Activated T-cell treated with anti-CD3 and anti-CD28 coated beads for 1 hour (primary cell): ENCODE measurements at places on chromosomes 1 and 21.

GRCh38 chr1:35222322-35223083 lies 29.6 kb upstream of the SFPQ start:
- DNase-seq, result no peak

DNA sequence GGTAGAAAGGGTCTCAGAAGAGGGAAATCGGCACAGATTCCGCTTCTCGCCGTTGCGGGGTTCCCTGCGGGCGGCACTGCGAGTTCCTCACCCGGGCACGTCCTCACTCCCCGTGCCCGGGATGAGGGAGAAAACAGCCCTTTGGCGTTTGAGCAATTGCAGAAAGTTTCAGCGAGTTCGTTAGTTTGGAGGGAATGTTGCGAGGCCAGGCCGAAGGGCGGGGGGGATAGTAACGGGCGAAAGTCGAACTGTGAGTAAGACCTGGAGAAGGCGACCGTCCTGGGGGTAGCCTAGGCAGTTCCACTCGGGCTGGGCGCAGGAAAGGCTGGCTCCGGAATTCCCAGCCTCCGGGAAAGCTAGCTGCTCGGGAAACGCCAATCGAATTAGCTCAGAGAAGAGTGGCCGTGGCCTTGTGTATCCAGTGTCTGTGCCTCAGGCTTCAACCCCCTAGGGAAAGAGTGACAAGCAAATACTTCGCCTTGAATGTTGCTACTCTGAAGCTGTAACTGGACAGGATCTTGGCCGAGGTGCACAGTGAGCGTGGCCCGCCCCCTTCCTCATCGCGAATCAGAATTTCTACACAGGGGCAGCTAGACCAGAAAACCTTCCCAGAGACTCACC lies 787 bp downstream of the PTGFR start:
- DNase-seq, result no peak

- DNase-seq, result no peak
Measured at GRCh38 chr1:78839704-78840277, 166.7 kb downstream of the ADGRL4 start.

DNA sequence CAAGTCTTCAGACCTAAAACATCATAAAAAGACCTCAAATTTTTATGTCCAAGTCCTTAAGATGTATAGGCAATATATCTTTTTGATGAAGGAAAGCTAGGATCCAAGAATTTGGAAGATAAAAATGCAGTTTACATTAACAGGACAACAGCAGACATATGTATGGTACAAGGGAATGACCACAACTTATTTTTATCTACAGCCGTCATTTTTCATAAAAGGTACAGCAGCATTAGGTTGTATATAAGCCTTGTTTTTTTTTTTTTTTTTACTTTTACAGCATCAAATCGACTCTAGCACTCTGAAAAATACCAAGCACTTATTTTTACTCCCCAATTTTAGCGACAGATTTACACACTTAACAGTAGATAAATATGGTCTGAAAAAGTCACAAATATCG lies 1.3 kb downstream of the SRSF10 start:
- no peak for DNase-seq

- DNase-seq, result no peak
Measured at GRCh38 chr1:198751741-198752140, 112.9 kb downstream of the PTPRC start.
